Small intestine (tissue), 16 donors: ENCODE measurements at places on chromosomes 3 and 15. TPM values are rescaled to one million over a fixed set of nuclear protein-coding genes. Genes with fewer than 3 reads are reported as not detected.

Gene GPR62
- polyA plus RNA-seq: not detected

Gene NPAP1
- polyA plus RNA-seq: not detected

Gene MUC4
- 5.5 TPM for polyA plus RNA-seq

- no peaks in the 10 kb centered on the region for H3K27me3 ChIP-seq
- H3K4me1 ChIP-seq: no peaks in the 10 kb centered on the region
- H3K4me3 ChIP-seq: no peak overlapping the region
- no peak overlapping the region for H3K27ac ChIP-seq
- peak; percentile 3 for DNase-seq
- H3K36me3 ChIP-seq: no peaks in the 10 kb centered on the region
Observed at GRCh38 chr3:17802950-17803349, 60.5 kb upstream of the TBC1D5 start.

DNA sequence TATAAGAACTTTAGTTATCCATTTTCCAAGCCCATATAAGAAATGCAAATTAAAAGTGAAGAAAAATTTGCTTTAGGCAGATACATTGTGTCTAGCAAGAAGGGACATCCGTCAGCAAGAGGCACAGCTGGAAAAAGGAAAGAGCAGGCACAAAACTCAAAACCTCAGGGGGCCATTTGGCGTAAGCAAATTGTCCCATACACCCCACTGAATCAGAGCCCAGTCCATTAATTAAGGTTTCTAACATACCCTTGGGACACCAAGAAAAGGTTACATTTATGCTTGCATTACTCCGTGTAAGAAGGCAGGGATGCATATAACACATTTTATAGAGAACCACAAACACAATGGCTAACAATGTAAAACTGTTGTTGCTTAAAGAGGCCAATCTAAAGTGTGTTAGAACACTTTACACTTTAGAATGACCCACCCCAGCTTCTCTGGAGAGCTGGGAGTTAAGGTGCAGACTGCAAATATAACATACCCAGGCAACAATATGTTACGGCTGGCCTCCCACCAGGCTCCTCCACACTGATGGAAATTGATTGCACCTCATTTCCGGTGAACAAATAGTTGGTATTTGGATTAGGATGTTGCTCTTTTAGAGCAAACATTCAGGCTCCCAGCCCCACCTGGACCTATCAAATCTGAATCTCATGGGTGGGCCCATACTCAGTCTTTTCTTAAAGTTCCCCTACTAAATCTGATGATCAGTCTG is 23.2 kb downstream of the SEMA5B start:
- H3K4me1 ChIP-seq: no peaks in the 10 kb centered on the region
- H3K36me3 ChIP-seq: no peaks in the 10 kb centered on the region
- no peak for DNase-seq
- H3K27ac ChIP-seq: no peak overlapping the region

DNA sequence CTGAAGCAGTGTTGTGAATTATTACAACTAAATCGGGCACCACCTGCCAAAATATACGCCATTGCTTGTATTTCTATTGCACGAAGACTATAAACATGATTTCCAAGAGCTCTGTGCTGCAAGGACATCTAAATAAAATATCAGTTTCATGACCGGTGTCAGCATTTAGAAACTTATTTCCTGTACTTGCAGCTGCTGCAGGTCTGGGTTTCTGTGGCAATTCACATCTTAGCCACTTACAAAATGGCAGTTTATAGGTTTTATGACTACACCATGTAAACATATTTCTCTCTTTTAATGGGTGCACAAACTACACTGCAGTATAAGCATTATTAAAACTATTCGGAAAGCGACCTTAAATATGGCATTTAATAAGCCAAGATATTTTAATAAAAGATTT is 359.4 kb downstream of the VPS13C start:
- H3K36me3 ChIP-seq: no peaks in the 10 kb centered on the region
- H3K4me3 ChIP-seq: no peak overlapping the region
- H3K27me3 ChIP-seq: no peaks in the 10 kb centered on the region
- no peak overlapping the region for H3K27ac ChIP-seq

DNA sequence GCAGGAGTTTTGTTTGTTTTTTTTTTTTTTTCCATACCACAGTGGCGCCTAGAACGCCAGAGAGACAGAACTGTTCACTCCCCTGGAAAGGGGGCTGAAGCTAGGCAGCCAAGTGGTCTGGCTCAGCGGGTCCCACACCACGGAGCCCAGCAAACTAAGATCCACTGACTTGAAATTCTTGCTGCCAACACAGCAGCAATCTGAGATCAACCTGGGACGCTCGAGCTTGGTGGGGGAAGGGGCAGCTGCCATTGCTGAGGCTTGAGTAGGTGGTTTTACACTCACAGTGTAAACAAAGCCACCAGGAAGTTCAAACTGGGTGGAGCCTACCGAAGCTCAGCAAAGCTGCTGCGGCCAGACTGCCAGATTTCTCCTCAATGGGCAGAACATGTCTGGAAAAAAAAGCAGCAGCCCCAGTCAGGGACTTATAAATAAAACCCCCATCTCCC is 29.8 kb downstream of the SPICE1 start:
- no peaks in the 10 kb centered on the region for H3K36me3 ChIP-seq
- H3K27me3 ChIP-seq: no peaks in the 10 kb centered on the region
- no peak overlapping the region for H3K4me3 ChIP-seq
- no peak for DNase-seq

DNA sequence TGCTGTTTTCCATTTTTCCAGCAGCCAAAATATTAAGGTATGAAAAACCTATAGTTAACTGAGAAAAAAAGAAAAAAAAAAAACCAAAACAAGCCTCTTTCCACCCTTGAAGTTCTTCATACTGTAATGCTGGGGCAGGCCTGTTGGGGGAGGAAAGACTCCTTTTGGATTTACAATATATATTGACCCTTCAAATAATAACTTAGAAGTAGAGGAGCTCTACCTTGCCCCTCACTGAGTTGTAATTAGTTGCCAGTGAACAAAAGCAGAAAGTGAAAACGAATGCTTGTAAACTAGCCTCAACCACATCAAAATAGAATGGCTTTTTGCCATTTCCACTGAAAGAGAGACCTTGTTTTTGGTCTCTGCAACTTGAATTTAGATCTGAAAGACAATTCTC is 326.6 kb downstream of the NR2F2 start:
- H3K27me3 ChIP-seq: no peaks in the 10 kb centered on the region
- no peaks in the 10 kb centered on the region for H3K4me1 ChIP-seq
- no peaks in the 10 kb centered on the region for H3K36me3 ChIP-seq
- no peak overlapping the region for H3K27ac ChIP-seq
- H3K4me3 ChIP-seq: no peak overlapping the region

- no peak overlapping the region for H3K27ac ChIP-seq
- H3K27me3 ChIP-seq: no peaks in the 10 kb centered on the region
- no peaks in the 10 kb centered on the region for H3K36me3 ChIP-seq
- no peak for DNase-seq
Observed at GRCh38 chr3:8210882-8211341, 290.7 kb upstream of the LMCD1 start.

DNA sequence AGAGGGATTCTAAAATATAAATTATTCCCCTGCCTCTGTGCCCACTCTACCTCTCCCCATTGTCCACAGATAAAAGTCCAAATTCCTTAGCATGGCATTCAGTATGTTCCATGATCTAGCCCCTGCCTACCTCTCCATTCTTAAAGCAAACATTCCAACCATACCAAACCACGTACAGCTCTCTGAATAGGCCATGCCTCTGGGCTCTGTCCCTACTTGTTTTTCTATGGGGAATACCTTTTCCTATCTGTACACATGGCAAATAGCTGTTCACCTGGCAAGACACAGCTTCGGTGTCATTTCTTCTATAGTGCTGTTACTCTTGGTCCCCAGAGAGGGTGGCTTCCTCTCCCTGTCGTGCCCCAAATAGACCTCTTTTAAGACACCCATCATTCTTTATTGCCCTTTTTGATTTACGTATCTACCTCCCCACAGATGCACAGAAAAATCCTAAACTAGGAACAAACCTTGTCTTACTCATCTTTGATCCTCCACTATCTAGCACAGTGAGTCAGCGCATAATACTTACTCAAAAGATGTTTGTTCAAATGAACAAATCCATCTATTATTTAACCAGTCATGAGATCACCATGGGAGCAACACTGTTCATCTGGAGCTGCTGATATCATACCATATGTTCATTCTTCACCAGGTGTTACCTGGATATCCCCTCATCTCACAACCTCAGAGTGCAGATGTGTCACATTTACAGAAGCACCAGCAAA is 329.8 kb downstream of the THSD4 start:
- DNase-seq: no peak
- H3K36me3 ChIP-seq: peaks cover 2% of the 10 kb centered on the region
- H3K27me3 ChIP-seq: no peaks in the 10 kb centered on the region
- H3K4me1 ChIP-seq: peaks cover 2% of the 10 kb centered on the region
- H3K4me3 ChIP-seq: no peak overlapping the region
- H3K27ac ChIP-seq: no peak overlapping the region

DNA sequence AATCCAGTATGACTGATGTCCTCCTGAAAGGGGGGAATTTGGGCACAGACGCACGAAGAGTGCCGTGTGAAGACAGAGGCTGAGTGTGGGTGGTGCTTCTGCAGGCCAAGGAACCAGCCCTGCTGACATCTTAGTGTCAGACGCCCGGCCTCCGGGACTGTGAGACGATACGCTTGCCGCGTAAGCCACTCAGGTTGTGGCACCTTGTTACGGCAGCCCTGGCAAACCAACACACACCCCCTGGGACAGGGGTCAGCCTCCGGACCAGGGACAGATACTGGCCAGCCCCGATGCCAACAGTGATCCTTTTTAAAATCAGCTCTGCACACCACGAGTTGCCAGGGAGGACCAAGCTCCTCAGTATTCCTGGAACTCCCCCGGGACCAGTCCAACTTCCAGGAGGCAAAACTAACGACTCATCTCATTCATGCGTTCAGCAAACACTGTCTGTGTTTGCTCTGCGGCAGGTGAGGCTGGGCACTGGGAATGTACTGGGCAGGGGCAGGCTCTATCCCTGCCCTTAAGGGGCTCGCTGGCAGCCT is 21.2 kb upstream of the PIGZ start:
- no peaks in the 10 kb centered on the region for H3K27me3 ChIP-seq
- H3K4me1 ChIP-seq: peaks cover 65% of the 10 kb centered on the region
- H3K36me3 ChIP-seq: no peaks in the 10 kb centered on the region
- H3K27ac ChIP-seq: no peak overlapping the region
- H3K4me3 ChIP-seq: no peak overlapping the region
- no peak for DNase-seq

GRCh38 chr3:53536282-53536681 is 41.9 kb downstream of the CACNA1D start:
- no peak for DNase-seq
- no peaks in the 10 kb centered on the region for H3K4me1 ChIP-seq
- H3K27me3 ChIP-seq: no peaks in the 10 kb centered on the region

DNA sequence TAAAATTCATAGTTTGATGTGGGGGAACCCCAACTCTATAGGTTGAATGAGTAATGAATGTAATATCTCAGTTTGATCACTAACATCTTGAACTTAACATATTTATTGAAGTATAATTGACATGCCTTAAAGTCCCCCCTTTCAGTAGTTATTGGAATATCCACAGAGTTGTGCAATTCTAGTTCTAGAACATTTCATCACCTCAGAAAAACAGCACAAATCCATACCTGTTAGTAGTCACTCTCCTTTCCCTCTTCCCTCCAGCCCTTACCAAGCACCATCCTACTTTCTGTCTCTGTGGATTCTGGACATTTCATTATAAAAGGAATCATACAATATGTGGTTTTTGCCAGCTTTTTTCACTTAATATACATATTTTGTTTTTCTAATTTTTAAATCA is 8.7 kb upstream of the NIT2 start:
- H3K4me3 ChIP-seq: no peak overlapping the region
- peaks cover 1% of the 10 kb centered on the region for H3K36me3 ChIP-seq
- no peaks in the 10 kb centered on the region for H3K27me3 ChIP-seq
- no peaks in the 10 kb centered on the region for H3K4me1 ChIP-seq
- DNase-seq: no peak
- no peak overlapping the region for H3K27ac ChIP-seq

DNA sequence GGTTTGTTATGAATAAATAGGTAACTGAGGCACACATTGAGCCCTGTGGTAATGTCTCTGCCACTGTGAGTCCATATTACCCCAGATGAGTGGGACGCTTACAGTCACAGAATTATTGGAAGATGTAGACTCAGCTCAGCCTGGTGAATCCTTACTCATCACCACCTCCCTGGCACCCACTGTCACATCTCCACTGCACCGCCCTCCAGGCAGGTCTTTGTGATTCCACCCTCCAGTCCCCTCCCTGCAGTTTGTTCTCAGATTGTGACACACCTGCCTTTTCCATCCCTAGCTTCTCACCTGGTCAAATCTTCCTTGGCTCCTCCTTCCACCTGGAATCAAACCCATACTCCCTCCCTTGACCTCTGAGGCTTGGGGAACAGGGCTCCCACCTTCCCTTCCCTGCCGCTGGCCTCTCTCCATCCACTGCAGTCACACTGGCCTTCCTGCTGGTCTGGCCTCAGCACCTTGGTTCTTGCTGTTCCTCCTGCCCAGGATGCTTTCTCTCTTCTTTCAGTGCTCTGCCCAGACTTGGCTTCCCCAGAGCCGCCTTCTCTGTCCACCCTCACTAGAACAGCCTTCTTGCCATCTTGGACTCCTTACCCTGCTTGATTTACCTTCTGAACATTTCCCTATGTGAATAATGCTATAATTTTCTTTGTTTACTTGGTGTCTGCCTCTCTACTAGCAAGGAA is 9.4 kb downstream of the SLC6A20 start:
- no peak for DNase-seq
- H3K4me3 ChIP-seq: no peak overlapping the region
- H3K4me1 ChIP-seq: peaks cover 6% of the 10 kb centered on the region
- no peak overlapping the region for H3K27ac ChIP-seq
- H3K27me3 ChIP-seq: no peaks in the 10 kb centered on the region
- no peaks in the 10 kb centered on the region for H3K36me3 ChIP-seq

- no peak overlapping the region for H3K4me3 ChIP-seq
- DNase-seq: no peak
- H3K4me1 ChIP-seq: no peaks in the 10 kb centered on the region
- H3K27me3 ChIP-seq: no peaks in the 10 kb centered on the region
Observed at GRCh38 chr15:42131826-42132806, 24.3 kb downstream of the PLA2G4F start.
